ENCODE measurements at places on chromosomes 13 and 19.

DNA sequence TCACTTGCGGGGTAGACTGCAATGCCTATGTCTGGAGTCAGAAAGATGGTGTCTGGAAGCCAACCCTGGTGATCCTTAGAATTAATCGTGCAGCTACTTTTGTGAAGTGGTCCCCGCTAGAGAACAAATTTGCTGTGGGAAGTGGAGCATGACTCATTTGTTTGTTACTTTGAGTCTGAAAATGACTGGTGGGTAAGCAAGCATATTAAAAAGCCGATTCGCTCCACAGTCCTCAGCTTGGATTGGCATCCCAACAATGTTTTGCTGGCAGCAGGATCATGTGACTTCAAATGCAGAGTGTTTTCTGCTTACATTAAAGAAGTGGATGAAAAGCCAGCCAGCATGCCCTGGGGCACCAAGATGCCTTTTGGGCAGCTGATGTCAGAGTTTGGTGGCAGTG lies 9.5 kb upstream of the ERVV-1 start:
- DNase-seq, result no peak

GRCh38 chr19:13556552-13556951 lies 50.3 kb upstream of the CACNA1A start:
- DNase-seq, result no peak

DNA sequence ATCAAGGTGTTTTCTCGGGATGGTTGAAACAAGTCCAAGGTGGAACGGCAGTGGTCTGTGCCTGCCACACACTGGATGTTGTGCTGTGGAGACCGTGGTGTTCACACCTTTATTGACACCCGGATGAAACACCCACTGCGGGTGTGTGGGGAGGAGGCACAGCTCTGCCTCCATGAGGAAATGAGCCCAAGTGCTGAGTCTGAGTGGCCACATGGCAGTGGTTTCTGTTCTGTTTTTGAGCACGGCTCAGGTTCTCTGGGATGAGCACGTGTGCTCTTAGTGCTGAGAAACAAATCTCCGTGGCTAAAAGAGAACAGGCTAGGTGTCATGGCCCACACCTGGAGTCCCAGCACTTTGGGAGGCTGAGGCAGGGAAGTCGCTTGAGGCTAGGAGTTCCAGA lies 29.5 kb downstream of the UPF1 start:
- DNase-seq, result no peak

DNA sequence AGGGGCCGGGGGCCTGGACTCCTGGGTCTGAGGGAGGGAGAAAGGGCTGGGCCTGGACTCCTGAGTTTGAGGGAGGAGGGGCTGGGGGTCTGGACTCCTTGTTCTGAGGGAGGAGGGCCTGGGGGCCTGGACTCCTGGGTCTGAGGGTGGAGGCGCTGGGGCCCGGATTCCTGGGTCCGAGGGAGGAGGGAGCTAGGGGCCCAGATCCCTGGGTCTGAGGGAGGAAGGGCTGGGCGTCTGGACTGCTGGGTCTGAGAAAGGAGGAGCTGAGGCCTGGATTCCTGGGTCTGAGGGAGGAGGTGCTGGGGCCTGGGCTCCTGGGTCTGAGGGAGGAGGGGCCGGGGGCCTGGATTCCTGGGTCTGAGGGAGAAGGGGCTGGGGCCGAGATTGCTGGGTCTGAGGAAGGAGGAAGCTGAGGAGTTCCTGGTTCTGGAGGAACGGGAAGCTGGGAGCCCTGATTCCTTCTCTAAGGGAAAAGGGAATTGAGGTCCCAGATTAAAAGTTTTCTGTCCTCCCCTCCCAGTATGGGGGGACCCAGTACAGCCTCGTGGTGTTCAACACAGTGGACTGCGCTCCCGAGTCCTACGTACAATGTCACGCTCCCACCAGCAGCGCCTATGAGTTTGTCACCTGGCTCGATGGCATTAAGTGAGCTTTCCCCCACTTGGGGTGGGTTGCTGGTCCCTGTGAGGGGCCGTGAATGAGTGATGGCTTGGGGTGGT lies 721 bp downstream of the MED25 start:
- no peak for DNase-seq

- no peak for DNase-seq
These were observed 661 bp upstream of the BABAM1 start for GRCh38 chr19:17266589-17266974.
